ENCODE measurements at places on chromosomes 5 and 9.

- no peak for DNase-seq
These were observed 17.1 kb downstream of the SHB start for GRCh38 chr9:38051780-38052546.

DNA sequence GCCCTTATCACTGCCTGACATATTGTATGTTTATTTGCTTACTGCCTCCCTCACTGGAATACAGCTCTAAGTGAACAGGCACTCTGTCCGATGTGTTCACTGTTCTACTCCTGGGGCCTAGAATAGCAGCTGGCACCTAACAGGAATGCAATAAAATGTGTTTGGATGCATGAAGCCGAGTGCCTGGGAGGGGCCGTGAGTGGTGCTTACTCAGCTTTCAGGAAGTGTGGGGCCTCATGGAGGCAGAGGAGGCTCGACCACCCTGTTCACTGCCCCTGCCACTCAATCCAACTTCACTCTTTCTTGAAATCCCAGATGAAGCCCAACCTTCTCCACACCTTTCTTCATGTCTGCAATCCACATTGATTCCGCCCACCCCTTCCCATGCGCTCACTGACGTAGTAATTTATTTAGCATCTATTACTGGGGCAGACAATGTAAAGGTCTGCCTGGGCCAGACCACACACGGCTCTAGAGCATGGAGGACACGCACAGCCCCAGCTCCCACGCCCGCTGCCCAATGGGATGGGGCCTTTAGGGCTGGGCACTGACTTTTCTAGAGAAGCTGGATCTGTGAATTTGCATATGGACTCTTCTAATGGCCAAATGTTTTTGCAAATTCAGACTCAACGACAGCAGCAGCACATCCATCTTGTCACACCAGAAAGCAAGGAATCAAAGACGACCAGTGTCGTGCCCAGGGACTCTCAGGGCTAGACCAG is 21.3 kb downstream of the TBC1D9B start:
- DNase-seq = no peak

DNA sequence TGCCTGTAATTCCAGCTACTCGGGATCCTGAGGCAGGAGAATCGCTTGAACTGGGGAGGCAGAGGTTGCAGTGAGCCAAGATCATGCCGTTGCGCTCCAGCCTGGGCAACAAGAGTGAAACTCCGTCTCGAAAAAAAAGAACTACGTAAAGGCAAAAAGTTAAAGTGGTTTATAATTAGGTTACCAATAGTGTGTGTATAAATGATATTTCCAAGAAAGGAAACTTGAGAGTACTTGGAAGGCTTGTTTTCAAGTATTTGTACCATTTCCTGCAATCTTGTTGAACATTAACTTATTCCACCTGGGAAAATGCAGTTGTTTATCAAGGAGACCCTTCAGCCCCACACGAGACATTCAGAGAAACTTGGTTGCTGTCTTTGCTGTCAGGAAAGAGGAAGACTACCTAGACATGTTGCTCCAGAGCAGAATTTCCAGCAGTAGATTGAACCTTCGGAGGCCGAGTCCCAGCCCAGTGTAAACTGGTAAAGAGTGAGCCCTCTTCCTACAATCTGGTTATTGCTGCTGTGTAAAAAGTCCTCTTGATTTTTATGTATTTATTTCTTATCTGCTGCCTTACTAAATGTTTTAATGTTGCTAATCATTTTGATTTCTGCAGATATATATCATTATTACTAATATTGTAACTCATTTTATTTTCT is 30.1 kb downstream of the STXBP1 start:
- DNase-seq = no peak

GRCh38 chr9:125074976-125075375 is 68.4 kb downstream of the SCAI start:
- no peak for DNase-seq

DNA sequence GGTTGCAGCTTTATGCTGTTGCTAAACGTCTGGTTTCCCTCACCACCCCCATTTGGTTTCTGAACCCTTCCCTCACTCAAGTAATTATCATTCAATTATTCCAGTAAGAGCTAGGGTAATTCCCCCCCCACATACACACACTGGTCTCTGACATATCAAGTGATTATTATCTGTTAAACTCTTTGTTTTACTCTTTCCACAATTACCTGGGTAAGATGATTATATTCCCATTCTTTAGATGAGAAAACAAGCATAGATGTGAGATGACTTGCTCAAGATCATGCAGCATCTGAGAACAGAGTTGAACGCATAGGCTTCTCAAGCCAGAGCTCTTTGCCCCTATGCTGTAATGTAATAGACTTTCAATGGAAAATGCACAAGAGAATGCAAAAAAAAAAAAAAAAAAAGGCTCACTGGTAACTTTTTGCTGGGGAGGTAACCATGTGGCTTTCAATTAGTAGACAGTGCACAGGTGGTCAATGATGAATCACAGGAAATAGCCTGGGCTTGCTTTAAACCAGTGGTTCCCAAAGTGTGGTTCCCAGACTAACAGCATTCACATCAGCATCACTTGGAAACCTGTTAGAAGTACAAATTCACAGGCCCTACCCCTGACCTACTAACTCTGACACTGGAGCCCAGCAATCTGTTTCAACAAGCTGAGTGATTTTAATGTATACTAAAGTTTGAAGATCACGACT is 87.6 kb downstream of the PIK3R1 start:
- DNase-seq = peak; percentile 19

- no peak for DNase-seq
These were observed 105.7 kb downstream of the SPRY4 start for GRCh38 chr5:142219146-142219545.

DNA sequence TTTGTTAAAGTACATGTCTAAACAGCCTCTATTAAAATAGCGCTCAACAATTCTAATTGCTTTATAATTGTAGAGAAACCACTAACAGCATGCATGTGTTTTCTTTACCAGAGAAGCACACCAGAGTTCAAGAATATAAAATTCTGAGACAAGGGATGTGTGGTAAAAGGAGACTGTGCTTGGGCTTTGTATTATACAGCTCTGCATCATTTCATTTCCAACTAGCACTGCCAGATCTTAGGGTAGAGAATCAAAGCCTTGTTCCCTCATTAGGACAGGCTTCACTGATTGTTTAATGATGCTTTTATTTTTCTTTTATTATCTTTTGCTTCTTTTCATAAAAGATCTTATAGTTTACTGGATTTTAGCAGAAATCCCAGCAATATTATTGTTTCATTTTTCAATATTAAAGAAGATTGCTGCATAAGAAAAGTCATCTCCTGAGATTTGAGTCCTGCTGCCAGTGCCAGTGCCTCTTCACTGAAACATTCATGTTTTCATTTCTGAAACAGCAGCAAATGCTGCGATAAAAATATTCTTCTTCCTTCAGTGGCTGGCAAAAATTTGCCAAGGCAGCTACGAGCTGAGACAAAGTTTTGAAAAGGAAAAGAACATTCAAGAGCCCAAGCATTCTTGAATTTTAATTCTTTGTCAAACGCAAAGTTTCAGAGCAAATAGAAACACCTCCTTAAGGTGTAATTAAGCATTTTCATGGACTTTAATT is 491.0 kb upstream of the PIK3R1 start:
- no peak for DNase-seq

DNA sequence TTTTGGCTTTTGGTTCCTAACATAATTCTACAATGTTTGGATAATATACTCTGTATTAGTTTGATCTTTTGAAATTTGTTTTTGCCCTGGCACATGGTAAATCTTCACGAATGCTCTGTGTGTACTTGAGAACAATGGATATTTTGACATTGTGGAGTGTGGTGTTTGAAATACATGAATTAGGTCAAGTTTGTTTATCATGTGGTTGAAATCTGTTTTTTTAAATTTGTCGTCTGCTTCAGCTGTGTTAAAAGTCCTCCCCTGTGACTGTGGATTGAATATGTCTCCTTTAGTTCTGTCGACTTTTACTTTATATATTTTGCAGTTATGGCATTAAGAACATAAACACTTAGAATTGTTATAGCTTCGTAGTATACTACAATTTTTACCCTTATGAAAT is 60.3 kb downstream of the DUSP1 start:
- DNase-seq = no peak

GRCh38 chr5:132489871-132490483 is 596 bp downstream of the IRF1 start:
- peak; percentile 20 for DNase-seq

GRCh38 chr5:176901260-176902101 is 2.3 kb upstream of the HK3 start:
- no peak for DNase-seq

DNA sequence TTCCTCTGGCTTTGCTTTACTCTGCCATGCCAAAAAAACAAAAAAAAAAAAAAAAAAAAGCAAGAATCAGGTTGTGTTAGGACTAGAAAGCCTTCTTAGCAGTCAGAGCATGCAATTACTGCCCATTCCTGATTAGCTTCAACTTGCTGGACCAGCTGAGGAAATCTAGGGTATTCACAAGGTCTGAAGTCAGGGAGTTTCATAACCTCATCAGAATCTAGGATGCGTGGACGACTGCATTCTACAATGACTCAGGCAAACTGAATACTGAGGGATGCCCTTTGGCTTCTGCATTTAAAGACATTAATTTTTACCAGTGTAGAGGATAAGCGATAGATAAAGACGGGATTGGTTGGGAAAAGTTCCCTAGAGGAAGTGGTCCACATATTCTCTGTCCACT is 39.2 kb upstream of the SHOC1 start:
- no peak for DNase-seq

GRCh38 chr5:65102976-65103711 is 334.4 kb downstream of the CWC27 start:
- DNase-seq = no peak

DNA sequence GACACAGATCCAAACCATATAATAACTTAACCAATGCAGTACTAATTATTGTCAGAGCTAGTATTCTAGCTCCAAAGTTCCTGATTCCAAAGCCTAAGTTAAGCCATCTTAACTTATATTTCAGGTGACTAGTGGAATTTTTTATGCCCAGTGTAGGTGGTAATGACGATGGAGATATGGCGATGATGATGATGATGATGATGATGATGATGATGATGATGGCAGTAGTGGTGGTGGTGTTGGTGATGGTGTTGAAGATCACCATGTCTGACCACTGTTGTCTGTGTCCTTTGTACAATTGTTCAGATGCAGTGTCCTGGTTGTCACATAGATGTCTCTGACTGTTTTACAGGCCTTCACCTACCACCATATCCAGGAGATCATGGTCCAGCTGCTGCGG is 139.9 kb downstream of the INSYN2B start:
- DNase-seq = no peak

DNA sequence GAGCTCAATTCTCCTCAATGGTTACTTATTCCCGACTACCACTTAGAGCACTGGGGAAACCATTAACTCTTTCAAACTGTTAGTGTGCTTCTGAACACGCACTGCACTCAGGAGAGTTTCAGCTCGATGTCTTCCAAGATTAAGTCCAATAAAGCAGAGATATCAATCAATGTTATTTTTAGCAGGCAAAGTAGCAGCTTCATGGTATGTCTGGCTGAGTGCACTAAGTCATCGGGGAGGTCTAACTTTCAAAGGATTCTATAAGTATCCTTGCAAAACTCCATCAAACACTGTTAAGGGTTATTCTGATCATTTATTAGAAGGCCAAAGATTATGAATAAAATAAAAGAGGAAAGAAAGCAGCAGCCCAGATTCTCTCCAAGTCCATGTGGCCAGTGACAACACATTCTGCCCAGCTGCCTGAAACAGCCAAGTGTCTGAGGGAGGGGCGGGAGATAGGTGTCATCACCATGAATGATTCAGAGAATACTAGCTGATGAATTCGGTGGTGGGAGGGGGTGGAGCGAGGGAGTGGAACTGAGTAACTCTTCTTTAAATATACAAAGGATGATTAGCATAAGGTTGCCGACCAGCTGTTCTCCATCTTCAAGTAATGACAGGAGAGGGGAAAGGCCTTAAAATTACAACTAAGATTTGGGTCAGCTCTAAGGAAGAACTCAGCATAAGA is 21.3 kb downstream of the NREP start:
- peak; percentile 77 for DNase-seq

DNA sequence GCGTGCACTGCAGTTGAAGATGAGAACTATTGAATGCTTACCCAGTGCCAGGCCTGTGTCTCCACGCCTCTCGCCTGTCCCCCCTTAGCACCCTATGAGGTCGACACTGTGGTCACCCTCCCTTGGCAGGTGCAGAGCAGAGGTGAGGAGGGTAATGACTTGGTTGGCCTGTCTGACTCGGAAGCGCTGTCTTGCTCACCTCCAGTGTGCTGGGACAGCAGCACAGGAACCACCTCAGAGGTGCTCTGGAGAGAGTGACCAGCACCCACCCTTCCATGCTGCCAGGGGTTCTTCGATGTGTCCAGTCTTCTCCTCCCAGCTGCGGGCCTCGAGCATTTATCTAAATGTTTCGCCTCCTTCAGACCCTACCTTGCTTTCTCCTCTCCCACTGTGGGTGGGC is 178.3 kb upstream of the IRX2 start:
- DNase-seq = no peak

GRCh38 chr5:133610489-133611356 is 1.6 kb downstream of the FSTL4 start:
- DNase-seq = peak; percentile 2

DNA sequence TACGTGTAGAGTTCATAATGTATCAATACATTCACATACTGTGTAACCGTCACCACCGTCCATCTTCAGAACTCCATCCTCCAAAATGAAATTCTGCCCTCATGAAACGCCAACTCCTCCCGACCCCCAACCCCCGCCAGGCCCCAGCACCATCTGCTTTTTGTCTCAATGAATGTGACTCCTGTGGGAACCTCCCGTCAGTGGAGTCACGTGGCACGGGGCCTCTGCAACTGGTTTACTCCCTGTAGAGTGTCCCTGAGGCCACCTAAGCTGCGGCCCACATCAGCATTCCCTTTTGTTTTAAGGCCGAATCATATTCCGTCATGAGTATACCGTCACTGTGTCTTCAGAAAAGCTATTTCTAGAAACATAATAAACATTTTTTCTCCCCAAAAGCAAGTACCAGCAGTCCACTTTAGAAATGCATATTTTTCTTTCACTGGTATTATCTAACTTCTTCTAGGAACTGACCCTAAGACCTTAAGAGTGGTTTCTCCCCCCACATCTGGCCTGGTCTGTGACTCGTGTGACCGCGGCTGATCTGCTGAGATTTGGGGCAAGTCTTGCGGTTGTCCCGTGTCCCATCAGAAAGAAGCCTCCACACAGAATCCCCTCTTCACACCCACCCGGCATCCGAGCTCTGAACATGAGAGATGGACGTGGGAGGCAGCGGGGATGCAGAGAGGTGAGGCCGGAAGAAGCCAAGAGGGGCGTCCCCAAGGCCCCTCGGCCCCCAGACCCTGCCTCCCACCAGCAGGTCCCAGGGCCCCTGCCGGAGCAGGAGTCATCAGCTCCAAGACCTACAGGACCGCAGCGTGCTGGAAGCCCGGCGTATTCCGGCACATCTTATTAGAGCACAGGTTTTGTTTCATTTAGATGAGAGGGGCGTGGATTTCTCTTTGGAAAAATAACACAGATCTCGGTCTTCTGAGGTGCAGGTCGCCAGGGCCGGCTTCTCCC is 38.3 kb downstream of the SLC6A3 start:
- DNase-seq = no peak

DNA sequence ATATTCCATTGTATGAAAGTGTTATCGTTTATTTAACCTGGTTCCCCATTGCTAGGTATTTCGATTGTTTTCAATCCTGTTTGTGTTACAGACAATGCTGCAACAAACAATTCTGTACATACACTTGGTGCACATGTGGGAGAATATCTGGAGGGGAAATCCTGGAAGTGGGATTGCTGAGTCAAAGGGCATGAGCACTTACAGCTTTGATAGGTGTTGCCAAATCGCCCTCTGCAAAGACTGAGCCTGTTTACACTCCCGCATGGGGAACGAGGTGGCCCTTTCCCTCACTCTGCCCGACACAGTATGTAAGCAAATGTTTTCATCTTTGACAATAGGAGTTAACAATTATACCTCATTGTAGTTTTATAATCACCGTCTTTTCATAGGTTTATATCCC is 66.2 kb downstream of the PDE6A start:
- DNase-seq = no peak

Measured in GM04504 (cell line).